NCI-H526 (cell line): ENCODE measurements at places on chromosomes 5 and 9.

GRCh38 chr5:113169720-113170119 lies 193.1 kb downstream of the DCP2 start:
- no peak for DNase-seq

GRCh38 chr5:20833081-20833627 lies 845.2 kb upstream of the CDH18 start:
- DNase-seq, result peak; percentile 8

DNA sequence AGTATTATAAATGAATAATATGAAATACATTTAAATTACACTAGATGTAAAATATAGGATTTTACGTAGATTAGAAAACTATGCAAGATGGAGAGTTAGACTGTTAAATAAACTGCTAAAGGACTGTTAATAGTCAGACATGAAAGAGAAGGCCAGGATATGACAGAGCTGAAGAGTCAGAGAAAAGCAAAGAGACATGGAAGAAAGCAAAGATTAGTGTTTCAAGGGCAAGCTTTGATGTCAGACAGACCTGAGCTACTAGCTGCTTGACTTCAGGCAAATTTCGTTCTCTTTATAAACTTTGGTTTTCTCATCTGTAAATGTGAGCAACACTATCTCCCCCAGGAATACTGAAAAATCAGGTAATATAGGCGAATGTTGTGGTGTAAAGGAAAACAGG lies 161.3 kb downstream of the RAPGEF6 start:
- no peak for DNase-seq

- DNase-seq, result no peak
Measured at GRCh38 chr5:135242021-135242865, 156.8 kb downstream of the MACROH2A1 start.

DNA sequence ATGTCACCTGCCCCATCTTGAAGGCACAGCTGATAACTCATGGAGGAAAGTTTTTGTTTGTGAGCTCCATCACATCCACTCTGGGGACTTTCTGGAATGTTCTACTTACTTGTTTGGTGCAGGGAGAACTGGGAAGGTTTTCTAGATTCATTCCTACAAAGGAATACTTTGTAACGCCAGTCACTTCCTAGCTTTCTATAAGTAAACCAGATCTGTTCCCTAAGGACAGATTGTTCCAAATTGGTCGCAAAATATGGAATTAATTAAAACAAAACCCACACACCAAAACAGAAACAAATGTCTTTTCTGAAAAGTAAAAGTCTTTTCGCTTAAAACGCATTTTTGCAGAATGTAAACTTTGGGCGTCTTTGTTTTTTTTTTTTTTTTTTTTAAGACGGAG lies 167.6 kb downstream of the PDZD2 start:
- no peak for DNase-seq
